ENCODE measurements at places on chromosomes 4 and X. TPM values are rescaled to one million over a fixed set of nuclear protein-coding genes. Genes with fewer than 3 reads are reported as not detected.

GRCh38 chr4:76987153-76987591, 37.6 kb downstream of the SEPTIN11 start:
- peak; percentile 96 for DNase-seq

The IBSP gene
- not detected for total RNA-seq

- DNase-seq = peak; percentile 56
Measured at GRCh38 chrX:132651421-132652086, 162.7 kb upstream of the MBNL3 start.

- no peak for DNase-seq
Measured at GRCh38 chrX:152070144-152070543, 68.2 kb downstream of the MAGEA10 start.

- DNase-seq = no peak
Measured at GRCh38 chr4:70000711-70001110, 4.9 kb downstream of the STATH start.

The TRPC3 gene
- 0.22 TPM for total RNA-seq

GRCh38 chr4:17662694-17663093, 48.3 kb downstream of the MED28 start:
- DNase-seq = peak; percentile 47

The TMSB15B gene
- total RNA-seq = 1.4 TPM

- DNase-seq = peak; percentile 22
Measured at GRCh38 chr4:115234405-115235093, 121.1 kb upstream of the NDST4 start.

The KIF4A gene
- 5.6 TPM for total RNA-seq

DNA sequence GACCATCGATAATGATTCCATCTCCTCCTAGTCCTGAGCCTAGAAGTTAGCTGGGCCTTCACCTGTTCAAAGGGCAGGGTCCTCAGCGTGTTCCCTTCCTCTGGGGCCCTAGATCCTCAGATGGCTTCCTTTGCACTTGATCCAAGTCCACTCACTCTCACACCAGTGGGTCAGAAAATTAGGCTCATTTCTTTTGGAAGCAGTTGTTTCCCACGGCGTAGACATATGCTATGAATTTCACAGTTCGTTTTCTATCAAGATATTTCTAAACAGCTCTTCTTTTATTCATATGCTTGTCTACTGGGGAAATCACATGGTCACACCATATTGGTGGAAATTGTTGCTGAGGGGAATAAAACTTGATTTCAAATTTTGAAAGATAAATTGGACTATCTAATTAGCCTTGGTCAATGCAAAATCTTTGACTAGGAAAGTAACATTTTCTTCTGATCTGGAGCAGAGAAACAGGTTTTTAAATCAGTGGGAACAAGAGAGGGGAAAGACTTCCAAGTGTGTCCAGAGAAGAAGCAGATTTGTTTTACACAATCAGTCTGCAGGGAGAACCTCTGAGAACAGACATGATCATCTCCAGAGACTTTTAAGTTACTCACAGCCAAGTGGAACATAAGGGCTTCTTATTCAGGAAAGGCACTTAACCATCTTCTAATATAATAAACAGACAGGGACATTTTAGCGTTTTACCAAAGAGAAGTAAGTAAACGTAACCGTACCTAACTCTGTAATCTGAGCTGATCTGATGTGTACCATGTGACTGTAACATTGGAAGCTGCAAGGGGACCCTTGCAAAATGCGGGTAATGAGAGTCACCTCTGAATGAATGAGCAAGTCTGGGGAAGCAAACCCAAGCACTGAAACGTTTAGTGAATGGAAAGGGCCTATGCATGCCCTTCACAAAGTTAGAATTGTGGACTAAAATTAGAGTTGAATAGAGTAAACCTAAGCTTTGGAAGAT, 455.7 kb upstream of the FAT1 start:
- DNase-seq = no peak

The CACNA1F gene
- total RNA-seq = not detected

- DNase-seq = no peak
Measured at GRCh38 chrX:18971506-18971905, 12.4 kb downstream of the PHKA2 start.

DNA sequence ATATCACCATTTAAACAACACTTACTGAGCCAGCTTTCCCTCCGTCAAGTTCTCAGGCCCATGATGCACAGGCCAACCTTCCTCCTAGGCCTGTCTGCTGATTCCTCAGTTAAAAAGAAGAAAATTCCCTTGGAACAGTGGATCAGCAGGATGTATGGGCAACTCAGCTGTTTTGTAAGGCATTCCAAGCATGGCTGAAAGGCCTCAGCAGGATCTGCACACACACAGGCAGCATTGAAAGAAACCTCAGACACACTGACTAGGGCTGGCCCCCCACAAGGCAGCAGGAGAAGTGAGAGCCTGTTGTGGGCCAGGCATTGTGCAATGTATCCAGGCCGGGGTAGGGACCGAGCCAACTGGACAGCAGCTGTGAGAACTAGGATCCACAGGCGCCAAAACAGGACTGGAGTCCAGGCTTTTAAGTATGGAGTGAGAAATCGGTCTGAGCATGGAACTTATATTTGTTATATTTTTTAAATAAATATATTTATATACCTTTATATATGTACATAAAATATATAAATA, 171.4 kb downstream of the NWD2 start:
- DNase-seq = no peak

- DNase-seq = peak; percentile 18
Measured at GRCh38 chr4:83231620-83232076, 53.0 kb downstream of the COQ2 start.

- peak; percentile 20 for DNase-seq
Measured at GRCh38 chr4:52726826-52727580, 24.2 kb downstream of the ERVMER34-1 start.

DNA sequence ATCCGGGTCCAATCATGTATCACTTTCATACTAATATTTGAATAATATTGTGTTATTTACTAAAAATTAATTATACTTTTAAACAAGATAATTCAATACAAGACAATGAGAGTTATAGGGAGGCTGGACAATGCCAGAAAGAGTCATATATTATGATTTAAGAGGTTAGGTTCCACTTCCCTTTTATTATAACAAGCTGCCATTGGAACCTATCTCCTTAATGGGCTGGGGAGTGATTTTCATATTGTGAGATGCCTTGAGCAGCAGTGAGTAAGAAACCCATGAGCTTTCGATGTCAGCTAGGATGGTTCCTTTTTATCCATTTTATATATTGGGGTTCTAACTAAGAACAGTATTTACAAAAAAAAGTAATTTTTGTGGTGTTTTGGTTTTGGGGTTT, 91.8 kb downstream of the MAB21L2 start:
- no peak for DNase-seq

DNA sequence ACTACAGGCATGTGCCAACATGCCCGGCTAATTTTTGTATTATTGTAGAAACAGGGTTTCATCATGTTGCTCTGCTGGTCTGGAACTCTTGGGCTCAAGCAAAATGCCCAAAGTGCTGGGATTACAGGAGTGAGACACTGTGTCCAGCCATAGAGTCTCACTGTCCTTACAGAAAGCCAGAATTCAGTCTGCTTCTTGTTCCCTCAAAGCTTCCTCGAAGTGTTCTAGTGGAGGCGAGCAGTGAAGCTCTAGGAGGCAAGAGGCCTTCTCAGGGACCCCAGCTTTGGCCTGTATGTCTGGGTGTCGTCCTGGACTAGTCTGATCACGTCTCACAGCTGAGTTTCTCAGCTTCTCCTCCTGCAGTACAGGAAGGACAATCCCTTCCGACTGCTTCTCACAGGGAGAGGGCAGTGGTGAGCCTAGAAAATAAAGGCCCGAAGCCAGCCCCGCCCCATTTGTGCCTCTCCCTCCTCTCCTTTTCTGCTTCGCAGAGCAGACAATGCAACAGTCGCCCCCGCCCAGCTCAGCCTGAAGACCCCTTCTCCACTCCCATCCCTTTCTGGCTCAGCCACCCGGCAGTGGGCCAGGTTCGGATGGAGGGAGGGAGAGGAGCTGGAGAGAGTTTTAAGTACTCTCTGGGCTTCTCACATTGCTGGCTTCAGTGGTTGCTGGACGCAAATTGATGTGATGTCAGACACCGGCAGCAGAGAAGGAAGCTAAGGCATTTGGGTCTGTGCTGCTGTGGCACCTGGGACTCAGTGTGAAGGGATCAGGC, 11.1 kb upstream of the FAM3A start:
- peak; percentile 83 for DNase-seq

The TRO gene
- 15.0 TPM for total RNA-seq

DNA sequence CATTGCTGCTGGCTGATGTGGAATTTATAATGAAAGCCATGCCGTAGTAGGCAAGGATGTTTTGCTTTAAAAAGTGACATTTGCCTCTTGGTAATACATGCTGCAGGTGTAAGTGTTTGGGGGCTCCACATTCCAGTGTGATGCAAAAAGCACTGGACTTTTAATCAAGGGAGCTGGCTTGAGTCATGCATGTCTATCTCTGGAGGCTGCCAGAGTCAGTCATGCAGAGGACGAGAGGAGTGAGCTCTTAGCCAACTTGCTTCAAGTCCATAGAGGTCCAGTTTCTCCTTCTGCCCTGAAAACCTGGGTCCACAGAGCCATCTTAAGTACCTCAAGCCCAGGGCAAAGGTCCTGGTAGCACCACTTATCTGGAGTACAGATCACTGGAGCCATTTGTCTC, 11.6 kb upstream of the CXCL13 start:
- DNase-seq = peak; percentile 26

GRCh38 chr4:65202165-65202852, 468.0 kb downstream of the EPHA5 start:
- no peak for DNase-seq

GRCh38 chr4:180669680-180670079, 1573.5 kb upstream of the TENM3 start:
- no peak for DNase-seq

The SSX2B gene
- not detected for total RNA-seq

- DNase-seq = no peak
Measured at GRCh38 chrX:154032160-154032559, 12.5 kb upstream of the IRAK1 start.

DNA sequence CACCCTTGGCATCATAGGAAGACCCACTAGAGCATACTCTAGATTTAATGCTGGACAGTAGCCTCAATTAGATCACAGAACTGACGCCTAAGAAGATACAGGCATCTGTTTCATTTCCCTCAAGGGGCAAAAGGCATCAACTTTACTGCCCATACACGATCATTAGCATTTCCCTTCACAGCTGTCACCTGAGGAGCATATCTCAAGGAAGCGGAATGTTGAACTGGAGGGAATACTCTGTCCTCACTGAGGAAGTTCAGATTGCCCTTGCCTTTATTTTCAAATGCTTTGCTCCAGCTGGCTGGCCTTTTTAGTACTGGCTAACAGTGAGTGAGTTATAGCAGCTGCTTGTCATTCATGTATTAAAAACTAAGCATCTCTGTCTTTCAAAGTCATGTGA, 508.4 kb upstream of the GALNT7 start:
- no peak for DNase-seq

- DNase-seq = no peak
Measured at GRCh38 chr4:30801876-30802275, 81.7 kb downstream of the PCDH7 start.

The PDZD4 gene
- total RNA-seq = 1.5 TPM

DNA sequence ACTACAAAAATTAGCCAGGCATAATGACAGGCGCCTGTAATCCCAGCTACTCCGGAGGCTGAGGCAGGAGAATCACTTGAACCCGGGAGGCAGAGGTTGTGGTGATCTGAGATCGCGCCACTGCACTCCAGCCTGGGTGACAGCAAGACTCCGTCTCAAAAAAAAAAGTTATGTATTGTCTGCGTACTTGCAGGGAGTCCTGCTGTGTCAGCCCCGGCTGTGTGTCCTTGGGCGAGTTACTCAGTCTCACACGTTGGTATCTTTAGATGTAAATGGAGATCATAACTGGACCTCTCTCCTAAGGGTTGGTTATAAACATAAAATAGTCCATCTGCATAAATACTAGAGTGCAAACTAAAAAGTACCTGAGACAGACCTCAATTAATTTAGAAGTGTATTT, 22.7 kb upstream of the TBC1D14 start:
- DNase-seq = no peak

- no peak for DNase-seq
Measured at GRCh38 chr4:89287945-89288344, 19.7 kb downstream of the GPRIN3 start.

The VCX2 gene
- not detected for total RNA-seq

- peak; percentile 79 for DNase-seq
Measured at GRCh38 chr4:112840061-112840460, 203.1 kb downstream of the LARP7 start.

DNA sequence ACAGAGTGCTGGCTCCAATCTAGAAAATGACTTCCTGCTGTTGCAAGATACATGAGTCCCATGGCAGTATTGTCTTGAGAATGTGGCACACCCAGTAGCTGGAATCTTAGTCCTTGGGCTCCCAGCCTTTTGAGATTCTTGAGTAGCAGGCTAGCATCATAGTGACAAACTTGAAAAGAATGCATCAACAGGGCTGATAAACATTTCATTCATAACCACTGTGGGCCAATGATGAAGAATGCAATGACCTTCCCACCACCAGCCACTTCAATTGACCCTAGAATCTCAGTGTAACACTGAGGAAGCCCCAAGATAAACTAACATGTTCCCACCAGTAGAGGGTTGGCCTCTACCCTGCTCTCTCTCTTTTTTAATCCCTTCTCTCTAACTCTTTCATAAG, 329.3 kb downstream of the GBA3 start:
- peak; percentile 78 for DNase-seq

GRCh38 chr4:115973768-115974167, 860.3 kb upstream of the NDST4 start:
- no peak for DNase-seq

DNA sequence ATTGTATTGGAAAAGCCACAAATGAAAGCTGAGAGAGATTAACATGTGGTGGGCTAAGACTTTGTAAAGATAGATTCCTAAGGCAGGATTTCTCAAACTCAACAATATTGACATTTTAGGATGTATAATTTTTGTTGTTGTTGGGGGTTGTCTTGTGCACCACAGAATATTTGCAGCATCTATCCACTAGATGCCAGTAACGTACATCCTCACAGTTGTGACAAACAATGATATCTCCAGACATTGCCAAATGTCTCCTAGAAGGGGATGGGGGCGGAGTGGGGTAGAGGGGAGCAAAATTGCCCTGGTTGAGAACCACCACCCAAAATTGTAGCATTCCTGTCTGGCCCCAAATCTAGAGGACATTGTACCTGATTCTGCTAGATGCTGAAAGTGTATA, 14.7 kb upstream of the CBR4 start:
- DNase-seq = peak; percentile 66

GRCh38 chr4:107710493-107711459, 9.3 kb downstream of the PAPSS1 start:
- no peak for DNase-seq

DNA sequence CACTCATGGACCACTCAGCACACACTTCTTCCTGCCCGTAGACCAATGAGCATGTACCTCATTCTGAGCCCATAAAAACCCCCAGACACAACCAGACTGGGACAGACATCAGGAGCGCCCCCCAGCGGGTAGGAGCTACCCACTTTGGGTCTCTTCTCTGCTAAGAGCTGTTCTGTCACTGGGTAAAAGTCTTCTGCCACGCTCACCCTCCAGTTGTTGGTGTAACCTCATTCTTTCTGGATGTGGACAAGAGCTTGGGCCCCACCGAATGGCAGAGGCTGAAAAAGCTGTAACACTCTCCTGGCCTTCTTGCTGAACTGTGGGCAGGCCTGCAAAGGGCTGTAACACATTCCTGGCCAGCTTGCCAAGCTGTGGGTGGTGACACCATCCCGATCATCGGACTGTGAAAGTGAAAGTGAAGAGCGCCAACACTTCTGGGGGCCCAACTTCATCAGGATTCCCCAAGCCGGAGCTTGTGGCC, 137.6 kb downstream of the TECRL start:
- DNase-seq = peak; percentile 0

Measured in GM23248 (cell line).